Activated CD4-positive, alpha-beta memory T cell treated with anti-CD3 and anti-CD28 coated beads, Interleukin-2, amount 10 ng/mL, durations not matched to agents 7 days and 5 days (primary cell): ENCODE measurements at places on chromosomes 16 and 17. TPM values are rescaled to one million over a fixed set of nuclear protein-coding genes. Genes with fewer than 3 reads are reported as not detected.

The ATP2C2 gene
- not detected for total RNA-seq

The PSMB3 gene
- total RNA-seq = 241 TPM

The MYO15B gene
- 11.3 TPM for total RNA-seq

The TP53TG3 gene
- total RNA-seq = not detected

The SLC5A10 gene
- not detected for total RNA-seq

The MYO15A gene
- total RNA-seq = 0.60 TPM

DNA sequence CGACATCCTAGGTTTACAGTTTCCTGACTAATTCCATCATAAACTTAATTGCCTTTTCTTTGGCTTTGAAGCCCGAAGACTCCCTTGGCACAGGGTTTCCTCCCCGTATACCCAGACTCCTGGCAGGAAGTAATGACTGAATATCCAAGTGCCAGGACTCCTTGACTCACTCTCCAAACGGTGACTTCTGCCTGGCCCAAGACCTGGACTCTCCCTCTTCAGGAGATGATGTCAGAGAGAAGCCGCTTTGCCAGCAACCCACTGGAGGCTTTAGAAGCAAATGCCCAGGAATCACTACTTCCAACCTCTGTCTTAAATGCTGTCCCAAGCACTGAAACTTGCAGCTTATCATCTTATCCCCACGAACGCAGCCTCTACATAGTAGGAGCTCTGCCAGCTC, 146.5 kb downstream of the RGS9 start:
- no peak for DNase-seq

DNA sequence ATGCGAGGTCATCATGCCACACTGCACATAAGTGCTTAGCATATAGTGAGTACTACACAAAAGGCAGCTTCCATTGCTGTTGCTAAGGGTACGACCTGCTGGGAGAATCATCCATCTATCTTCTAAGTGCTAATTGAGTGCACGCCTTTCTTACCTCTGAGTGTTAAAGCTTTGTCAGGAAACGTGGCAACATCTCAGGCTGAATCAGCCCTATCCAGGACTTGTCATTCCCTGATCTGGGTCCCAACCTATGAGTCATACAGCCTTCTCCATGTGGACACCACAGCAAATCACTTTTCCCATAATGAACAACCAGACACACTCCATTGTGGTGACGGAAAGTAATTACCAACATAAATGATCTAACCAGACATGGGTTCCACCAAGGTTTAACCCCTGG, 201.1 kb upstream of the MAF start:
- no peak for DNase-seq

- DNase-seq = no peak
These were observed 70.0 kb downstream of the HS3ST3A1 start for GRCh38 chr17:13531721-13532120.

DNA sequence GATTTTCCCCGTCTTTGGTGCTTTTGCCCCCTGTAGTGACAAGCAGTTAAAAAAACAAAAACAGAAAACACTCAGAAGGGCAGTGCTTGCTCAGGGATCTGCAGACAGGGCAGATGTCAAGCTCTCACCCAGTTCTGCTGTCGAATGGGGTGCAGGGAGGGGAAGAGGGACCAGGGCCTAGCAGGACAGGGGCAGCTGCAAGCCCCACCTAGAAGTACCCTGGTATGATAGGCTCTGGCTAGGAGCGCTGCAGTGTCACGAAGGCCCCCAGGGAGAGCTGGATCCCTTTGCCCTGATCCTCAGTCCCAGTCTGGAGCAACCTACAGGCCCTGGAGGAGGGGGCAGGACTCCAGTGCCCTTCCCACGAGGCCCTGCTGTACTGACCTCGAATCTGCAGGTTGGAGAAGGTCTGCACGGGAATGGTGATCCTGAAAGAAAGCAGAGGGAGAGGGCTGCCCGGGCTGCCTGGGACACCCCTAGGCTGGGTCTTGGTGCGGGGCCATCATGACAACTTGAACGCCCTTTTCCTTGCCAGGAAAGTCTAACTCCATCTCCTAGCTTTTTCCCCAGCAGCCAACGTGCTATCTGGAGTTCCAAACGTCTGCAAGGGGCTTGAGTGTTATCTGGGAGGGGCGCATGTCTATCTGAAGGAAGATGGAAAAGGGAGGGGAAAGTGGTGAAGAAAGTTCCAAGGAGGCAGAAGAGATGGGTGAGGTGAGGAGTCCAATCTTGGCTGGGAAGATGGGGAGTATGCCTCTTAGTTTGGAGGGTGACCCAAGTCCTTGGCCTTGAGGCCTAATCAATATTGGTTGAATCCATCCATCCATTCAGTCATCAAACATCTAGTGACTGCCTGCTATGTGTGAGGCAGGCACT, 4.8 kb downstream of the GFAP start:
- no peak for DNase-seq

DNA sequence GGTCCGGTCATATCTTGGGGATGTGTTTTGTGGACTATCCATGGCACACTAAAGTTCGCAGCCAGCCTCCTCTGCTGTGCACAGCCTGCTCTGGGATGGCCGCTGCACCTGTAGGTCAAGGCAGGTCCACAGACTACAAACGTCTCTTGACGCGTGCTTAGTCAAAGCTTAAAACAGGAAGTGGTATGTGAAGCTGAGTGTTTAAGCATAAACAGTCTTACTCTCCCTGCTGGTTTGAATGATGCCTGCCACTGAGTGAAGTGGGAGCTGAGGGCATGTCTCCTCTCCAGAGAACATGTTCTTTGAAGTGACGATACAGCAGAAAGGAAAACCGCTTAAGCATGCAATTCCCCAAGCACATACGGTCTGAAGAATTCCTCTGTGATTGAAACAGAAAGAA, 365.6 kb downstream of the SLC39A11 start:
- DNase-seq = peak; percentile 62

GRCh38 chr17:35210741-35211140, 16.5 kb upstream of the SLC35G3 start:
- DNase-seq = no peak

GRCh38 chr16:66035096-66035495, 331.4 kb upstream of the CDH5 start:
- DNase-seq = no peak

GRCh38 chr17:83109793-83110645, 30.6 kb downstream of the METRNL start:
- DNase-seq = no peak

DNA sequence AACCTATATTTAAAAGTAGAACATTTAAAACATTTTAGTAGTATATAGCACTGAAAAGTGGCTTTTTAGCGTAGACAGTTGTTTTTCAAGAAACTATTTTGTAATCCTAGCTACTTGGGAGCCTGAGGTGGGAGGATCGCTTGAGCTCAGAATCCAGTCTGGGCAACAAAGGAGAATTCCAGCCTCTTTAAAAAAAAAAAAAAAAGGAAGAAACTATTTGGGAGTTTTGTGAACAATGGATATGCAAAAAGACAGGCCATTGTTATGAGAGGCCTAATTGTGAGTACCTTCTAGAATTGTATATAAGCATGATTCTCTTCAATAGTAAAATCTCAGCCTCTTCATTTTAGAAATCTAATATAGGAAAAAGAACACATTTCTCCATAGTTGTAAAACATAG, 17.6 kb downstream of the OMG start:
- no peak for DNase-seq

DNA sequence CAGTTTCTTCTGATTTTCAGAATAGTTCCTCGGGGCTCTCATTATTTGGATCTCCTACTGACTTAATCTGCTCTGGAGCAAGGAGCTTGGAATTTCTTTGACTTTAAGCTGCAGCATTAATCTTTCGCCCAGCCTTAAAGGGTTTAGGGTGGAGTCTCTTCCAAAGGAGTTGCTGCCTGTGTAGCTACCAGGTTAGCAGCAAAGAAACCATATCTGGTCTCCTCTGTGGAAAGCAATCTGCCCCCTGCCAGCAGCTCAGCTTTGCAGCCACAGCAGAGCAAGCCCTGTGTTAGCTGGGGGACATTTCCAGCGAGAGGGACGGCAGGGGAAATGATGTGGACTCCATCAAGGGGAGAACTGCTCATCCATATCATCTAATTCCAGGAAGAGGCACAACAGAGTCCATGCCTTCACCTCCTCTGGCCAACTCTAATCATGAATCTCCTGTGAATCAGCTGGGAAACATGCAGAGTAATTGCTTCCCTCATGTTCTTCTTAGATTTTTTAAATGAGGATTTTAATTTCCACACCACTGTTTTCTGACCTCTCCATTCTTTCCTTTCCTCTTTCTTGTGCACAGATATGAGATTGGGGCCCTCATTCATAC, 827.6 kb upstream of the CA10 start:
- no peak for DNase-seq

GRCh38 chr17:82295472-82295814, 21.9 kb upstream of the CSNK1D start:
- DNase-seq = no peak
